Stimulated activated CD8-positive, alpha-beta memory T cell treated with anti-CD3 and anti-CD28 coated beads, Interleukin-4, amount 100 ng/mL, for 1 hour (primary cell): ENCODE measurements at places on chromosomes 11 and 22.

DNA sequence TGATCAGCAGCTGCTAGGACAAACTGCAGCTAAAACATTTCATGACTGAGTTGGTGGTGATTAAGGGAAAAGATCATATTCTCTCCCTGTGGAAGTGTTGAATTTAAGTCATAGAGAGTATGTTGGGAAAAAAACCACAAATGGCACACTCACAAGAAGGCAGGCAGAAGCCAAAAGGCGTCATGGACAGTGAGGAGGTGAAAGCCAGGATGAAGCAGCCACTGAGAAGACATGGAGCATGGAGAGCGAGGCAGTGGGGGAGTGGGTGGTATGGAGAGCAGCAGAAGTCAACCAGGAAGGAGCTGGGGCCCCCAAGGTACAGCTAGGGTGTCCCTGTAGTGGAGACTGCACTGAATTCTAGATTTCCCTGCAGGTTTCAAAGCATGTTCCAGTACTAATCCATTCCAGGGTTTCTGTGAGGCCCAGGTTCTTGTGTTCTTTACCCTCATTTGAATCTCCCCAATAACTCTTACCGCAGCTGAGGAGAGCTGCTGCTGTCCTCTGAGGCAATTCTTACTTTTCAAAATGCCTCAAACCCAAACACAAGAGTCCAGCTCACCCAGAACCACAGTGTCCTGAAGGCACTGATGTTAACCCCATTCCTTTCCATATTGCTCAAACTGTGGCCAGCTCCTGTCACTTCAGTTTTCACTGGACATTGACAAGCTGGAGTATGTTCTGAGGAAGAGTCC is 191.8 kb upstream of the E2F8 start:
- DNase-seq = no peak

DNA sequence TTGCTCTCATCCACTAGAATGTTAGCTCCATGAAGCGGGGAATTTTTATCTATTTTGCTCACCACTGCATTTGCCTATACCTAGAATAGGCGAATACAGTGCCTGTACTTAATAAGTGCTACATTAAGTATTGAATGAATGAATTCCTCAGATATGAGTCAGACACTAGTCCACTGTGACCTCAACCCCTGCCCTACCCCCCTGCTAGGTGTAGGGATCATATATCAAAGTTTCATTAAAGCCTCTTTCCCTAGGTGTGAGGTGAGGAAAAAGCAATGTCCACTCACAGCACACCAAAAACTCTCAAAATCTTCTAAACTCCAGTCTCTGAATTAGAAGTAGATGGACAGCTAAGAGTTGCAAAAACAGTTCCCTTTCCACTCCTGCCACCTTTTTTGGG is 9.8 kb upstream of the PSMA1 start:
- DNase-seq = no peak

DNA sequence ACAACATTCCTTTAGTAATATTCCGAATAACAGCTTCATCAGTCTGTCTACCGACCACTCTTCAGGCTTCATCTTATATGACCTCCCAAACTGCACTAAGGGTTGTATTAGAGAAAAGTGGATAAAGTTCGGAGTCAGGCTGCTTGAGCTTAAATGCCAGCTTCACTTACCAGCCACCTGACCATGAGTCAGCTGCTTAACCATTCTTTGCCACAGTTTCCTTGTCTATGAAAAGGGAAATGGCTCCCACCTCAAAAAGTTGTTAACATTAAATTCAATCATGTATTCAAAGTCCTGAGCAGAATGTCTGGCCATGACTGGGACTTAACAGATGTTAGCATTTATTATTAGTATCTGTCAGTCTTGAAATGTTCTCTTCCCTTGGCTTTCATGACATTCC is 20.9 kb downstream of the LIMK2 start:
- DNase-seq = no peak

GRCh38 chr11:57320719-57321387 is 3.9 kb downstream of the TNKS1BP1 start:
- no peak for DNase-seq

GRCh38 chr11:111886844-111887243 is 7.5 kb downstream of the CFAP68 start:
- no peak for DNase-seq

DNA sequence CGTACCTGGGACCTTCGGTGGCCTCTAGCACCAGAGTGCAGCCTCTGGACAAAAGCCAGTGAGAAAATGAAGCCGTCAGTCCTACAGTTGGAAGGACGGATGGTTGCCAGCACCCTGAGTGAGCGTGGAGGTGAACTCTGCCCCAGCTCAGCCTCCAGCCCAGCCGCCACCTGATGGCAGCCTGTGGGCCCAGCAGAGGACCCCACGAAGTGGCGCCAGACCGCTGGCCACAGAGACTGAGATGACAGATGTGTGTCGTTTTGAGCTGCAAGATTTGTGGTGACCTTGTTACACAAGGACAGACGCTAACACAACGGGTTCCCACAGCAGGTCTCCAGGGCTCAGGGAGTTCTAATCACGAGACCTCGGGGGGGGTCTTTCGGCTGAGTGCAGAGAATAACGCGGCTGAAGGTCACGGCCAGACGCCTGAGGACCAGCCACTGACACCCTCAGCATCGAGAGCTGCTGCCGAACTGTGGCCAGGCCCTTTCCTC is 75.0 kb downstream of the BRD1 start:
- no peak for DNase-seq

DNA sequence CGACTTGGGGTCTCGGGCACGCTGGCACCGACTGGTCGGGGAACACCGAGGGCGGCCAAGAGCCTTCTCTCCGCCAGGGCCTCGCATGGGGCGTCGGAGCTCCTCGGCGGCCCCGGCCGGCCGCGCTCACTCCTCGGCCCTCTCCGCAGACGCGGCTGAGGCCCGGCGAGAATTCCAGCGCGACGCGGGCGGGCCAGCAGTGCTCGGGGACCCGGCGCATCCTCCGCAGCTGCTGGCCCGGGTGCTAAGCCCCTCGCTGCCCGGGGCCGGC is 5.6 kb downstream of the TBX1 start:
- no peak for DNase-seq

DNA sequence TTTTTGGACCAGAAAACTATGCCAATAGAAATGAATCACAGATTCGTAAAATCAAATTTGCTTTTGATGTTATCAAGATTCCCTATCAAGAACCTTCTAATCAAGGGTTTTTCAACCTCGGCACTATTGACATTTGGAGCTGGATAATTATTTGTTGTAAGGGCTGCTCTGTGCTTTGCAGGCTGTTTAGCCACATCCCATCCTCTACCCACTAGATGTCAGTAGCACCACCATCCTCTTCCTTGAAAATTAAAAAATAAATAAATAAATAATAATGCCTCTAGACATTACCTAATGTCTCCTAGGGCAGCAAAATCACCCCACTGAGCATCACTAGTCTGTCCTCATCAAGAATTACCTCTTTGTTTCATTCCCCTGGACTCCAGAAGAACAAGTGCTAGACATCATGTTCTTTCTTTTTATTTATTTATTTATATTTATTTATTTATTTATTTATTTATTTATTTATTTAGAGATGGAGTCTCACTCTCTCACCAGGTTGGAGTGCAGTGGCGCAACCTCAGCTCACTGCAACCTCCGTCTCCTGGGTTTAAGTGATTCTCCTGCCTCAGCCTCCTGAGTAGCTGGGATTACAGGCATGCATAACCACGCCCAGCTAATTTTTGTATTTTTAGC is 744.7 kb downstream of the KCNA4 start:
- DNase-seq = no peak

DNA sequence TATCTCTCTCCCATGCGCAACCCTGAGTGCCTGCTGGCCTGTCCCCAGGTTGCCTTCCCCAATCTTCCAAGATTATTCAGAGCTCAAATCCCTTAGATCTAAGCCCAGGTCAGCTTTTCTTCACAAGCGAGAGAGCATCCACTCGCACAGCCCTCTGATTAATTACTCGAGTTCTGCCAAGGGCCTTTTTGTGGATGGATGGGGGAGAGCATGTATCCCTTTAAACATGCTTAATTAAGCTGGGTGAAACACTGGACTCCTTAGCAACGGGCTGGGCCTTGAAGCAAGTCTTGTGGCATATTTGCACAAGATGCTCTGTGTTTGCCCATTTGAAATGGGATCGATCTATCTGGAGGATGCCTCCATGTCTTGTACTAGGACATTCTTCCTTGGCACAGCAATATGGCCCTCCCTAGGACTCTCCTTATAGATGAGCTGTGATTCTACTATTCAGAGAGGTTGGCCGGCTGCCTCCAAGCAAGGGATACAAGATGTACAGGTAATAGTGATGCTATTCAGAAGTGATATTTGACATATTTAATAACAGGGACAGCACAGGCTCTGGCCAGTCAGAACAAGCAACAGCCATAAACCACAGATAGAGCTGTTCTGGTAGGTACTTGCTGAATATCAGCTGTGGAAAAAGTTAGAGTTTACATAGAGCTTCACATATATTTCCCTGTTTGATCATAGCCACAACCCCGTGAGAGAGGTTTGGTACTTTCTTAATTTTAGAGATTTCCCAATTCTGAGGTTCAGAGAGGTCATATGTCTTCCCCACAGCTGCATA is 125.6 kb downstream of the CSNK2A3 start:
- no peak for DNase-seq

DNA sequence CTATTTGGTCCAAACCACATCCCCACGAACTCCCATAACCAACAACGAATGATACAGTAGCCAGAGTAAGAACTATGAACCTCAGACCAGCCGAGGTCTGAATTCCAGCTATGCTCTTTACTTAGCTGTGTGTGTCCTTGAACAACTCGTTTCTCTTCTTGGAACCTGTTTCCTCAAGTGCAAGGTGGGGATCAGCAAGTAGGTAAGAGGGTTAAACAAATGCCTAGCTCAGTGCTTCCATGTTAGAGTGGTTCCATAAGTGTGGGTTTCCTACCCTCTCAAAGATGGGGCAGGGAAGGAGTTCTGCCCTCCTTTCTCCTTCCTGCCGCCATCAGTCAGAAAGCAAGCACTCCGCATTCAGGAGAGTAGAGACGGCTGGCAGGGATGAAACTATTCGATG is 283.4 kb upstream of the SYN3 start:
- no peak for DNase-seq

- no peak for DNase-seq
Observed at GRCh38 chr11:22479971-22480720, 142.0 kb downstream of the SLC17A6 start.

GRCh38 chr11:1871531-1871930 is 18.6 kb downstream of the LSP1 start:
- DNase-seq = no peak

DNA sequence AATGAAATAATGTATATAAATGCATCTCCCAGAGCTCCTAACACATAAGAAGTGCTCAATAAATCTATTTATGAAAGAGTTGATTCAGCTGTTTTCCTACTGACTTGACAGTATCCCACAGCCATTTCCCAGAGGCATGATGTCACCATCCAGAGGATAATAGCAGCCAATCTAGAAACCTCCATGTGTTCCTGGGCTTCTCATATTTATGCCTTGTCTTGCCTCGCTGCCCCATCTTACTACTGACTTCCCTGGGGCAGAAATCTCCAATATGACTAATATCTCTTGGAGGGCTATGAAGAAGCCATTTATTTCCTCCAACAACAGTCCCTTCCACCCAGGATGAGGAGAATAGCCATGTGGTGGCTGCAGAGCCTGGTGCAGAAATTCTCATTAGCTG is 115.4 kb upstream of the NAV2 start:
- no peak for DNase-seq

DNA sequence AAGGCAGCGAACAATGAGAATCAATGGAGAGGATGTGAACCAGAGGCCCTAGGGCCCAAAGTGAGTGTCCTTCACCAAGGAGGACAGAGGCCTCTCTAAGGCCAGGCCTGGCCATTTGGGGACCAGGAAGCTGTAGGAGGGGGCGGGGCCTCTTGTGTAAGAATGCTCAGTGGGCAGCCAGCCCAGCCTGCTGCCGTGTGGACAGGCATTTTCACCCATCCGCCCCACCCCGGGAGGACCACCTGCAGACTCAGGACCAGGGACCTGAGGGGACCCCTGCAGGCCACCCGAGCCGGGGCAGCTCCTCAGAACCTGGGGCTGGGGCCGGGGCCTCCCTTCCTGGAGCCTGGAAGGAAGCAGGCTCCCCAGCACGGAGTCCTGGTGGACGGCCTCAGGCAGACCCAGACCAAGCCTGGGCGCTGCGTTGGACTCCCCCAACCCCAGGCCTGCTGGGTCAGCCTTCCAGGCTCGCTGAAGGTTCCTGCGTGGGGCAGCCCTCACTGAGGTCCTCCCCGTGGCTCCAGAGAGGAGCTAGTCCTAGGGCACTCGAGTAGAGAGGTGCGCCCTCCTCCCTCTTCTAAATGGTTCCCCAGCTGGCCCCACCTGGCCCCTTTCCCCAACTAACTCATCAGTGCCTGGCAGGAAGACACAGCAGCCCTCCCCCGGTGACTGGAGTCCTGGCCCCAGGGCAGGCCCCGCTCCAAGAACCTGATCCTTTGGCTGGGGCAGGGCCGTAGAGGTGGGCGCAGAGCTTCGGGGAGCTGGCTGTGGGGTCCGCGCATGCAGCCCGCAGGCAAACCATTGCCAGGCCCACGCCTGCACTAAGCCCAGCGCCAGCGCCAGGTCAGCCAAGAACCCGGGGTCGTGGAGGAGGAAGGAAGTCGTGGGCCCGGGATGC is 1.5 kb upstream of the TRABD start:
- no peak for DNase-seq

DNA sequence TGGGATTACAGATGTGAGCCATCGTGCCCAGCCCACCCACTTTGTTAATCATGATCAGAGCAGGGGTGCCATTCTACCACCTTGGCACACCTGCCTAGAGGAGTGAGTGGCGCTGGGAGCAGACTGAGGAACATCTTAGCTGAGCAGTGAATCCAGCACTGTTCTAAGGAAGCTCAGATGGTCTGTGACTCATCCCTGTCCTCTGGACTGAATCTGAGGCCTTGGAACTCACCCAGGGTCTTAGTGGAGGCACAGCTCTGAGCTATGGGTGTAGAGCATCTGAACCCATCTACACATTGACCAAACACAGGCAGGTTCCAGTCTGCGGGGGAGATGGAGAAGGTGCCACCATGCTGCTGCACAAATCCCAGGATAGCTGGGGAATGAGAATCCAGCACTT is 14.9 kb downstream of the PGAP2 start:
- no peak for DNase-seq

DNA sequence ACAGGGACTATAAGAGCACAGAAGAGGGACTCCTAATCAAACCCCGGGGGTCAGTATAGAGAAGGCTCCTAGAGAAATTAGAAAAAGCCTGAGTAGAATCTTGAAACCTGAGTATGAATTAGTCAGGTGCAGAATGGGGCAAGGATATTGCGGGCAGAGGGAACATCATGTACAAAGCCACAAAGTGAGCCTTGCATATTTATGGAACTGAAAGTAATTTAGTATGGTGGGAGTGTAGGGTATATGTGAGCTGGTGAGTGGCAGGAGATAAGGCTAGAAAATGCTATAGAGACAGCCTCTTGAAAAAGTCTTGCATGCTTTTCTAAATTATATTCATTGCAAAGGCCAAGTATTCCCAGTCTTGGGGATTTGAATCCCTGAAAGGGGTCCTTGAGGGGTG is 93.7 kb downstream of the STIM1 start:
- DNase-seq = no peak

GRCh38 chr11:15153231-15153630 is 38.5 kb downstream of the INSC start:
- DNase-seq = no peak

- DNase-seq = no peak
Observed at GRCh38 chr11:119190531-119190930, 5.3 kb downstream of the NHERF4 start.

GRCh38 chr11:11444027-11444803 is 91.2 kb upstream of the CSNK2A3 start:
- DNase-seq = no peak

- DNase-seq = no peak
Observed at GRCh38 chr11:44532809-44533208, 32.7 kb upstream of the CD82 start.
